ENCODE measurements at places on chromosomes 7 and 10.

GRCh38 chr10:79277579-79278269, 69.5 kb upstream of the PPIF start:
- no peak for DNase-seq

DNA sequence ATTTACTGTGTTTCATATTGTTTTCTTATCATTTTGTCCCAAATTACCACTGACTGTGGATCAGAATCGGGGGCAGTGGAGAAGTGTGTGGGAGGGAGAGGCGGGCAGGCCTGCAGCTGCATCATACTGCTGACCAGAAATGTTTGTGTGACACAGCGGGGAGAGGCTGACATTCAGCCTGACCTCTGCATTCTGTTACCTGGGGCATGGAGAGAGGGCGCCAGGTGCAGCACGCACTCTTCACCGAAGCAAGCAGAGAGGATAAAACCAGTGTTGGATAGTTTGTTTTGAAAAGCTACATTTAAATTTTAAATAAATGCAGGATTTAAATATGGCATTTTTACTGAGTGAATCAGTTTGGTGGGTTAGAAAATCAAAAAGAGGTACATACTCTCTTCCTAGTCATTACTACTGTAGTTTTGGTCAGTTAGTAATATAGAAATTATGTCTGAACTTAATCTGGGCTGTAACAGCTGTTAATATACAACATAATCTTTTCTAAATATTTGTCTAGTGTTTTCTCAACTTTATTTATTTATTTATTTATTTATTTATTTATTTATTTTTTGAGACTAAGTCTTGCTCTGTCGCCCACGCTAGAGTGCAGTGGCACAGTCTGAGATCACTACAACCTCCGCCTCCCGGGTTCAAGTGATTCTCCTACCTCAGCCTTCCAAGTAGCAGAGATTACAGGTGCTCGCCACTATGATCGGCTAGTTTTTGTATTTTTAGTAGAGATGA, 8.8 kb upstream of the STMP1 start:
- DNase-seq = no peak

GRCh38 chr7:80475383-80475782, 36.5 kb downstream of the GNAT3 start:
- no peak for DNase-seq

- DNase-seq = no peak
Observed at GRCh38 chr10:96208271-96208670, 63.1 kb downstream of the BLNK start.

DNA sequence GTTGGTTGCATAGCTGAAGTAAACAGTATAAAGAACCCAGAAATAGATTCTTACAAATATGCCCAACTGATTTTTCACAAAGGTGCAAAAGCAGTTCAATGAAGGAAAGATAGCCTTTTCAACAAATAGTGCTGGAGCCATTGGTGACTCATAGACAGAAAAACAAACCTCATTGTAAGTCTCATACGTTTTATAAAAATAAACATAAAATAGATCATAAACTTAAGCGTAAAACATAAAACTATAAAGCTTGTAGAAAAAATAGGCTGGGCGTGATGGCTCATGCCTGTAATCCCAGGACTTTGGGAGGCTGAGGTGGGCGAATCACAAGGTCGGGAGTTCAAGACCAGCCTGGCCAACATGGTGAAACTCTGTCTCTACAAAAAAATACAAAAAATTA, 318.8 kb upstream of the IGFBP3 start:
- DNase-seq = no peak

All from activated effector memory CD4-positive, alpha-beta T cell treated with Interleukin-2 at 50 U/mL for 16 hours (primary cell).